ENCODE measurements at places on chromosomes 3 and 15.

DNA sequence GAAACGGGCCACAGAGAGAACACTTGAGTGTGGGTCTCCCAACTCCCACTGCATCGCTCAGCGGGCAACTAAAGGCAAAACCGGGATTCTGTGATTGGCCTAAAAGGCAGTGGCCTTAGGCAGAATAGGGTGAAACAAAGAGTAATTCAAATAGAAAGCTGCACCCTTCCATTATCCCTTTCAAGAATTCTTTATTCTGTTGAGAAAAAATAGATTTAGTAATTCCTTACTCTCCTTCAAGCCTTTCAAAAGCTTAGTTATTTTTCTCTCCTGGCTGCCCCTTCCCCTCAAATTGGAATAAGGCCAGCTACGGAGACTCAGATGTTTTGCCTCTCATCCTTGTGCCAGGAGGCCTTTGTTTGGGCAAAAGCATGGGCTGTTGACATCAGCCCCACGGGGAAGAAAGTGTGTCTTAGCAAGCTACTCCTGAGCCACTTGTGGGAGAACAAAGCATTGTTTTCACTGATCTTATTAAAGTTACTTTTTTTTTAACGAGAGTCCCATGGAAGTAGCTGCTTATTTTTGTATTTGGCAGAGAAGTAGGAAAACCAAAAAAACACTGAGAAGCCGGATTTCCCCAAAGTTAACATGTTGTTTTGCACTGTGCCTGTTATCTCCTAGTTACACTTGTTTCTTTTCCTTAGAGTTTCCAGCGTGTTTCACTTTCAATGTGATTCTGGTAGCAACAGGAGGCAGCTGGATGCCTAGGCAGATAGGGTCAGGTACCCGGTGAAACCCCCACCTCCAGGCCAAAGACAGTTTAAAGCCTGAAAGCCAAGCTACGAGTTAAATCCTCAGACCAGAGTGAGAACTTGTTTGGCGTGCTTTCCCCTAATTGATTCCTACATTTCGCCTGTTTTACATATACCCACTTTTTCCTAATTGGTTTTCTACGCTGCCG is 2.2 kb downstream of the ST6GAL1 start:
- DNase-seq: no peak

- no peak for DNase-seq
These were observed 88.7 kb upstream of the EPHB3 start for GRCh38 chr3:184472723-184473428.

- DNase-seq: no peak
These were observed 10.2 kb upstream of the PLXND1 start for GRCh38 chr3:129616713-129617112.

- DNase-seq: no peak
These were observed 18.6 kb downstream of the ZDHHC19 start for GRCh38 chr3:196192524-196193051.

DNA sequence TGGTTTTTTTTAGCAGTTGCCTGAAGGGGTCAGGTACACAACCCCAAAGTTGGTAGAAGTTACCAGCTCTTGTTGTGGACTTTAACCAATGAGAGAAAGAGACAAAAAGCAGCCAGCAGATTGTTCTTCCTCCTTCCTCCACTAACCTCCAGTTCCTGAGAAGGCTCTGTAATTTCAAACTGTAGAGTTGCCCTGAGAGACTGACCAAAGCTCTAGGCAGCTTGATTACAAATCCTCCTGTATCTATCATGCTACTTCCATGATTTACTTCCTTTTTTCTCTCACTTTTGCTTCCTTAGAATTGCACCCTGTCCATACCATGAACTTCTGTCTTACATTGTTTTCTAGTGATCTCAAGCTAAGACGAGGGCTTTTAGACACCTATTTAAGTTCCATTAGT is 29.2 kb downstream of the NSUN3 start:
- DNase-seq: no peak

DNA sequence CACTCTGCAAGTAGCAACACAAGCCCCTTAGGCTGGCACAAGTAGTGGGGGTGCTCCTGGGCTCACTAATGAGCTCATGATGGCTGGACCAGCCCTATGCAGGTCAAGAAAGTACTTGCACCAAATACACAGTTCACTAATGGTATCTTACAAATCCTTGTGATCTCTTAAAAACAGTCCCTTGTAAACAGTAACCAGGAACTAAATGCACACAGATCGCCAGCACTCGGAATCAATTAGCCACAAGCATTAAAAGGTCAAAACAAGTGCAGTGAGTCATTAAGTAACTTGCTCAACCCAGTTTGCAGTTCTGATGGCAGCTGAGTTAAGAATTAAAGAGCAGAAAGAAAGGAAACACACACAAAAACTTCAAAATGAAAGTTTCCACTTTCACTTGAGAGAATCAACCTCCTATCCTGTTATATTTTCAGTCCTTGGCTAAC is 43.2 kb downstream of the ARHGEF3 start:
- no peak for DNase-seq

DNA sequence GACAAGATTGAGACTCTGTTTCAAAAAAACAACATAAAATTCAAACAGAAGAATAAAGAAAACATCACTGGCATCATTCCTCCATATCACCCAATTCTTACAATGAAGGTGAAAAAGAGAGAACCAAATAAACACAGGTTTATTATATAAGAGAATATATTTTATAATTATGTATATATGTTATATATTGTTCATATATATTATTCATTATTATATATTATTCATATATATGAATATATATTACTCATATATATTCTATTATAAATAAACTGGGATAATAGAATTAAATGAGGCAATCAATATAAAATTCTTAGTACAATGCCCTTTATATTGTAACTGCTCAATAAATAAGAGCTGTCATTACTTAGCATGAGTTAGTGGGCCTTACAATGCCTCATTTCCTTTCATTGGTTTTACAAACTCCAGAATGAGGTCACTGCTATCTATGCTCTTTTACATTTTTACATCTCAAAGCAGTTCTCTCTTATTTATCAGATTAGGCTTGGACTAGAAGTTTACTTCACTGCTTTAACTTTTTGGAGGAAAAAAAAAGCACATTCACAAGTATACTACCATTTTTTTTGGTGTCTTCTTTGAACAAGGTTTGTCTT is 135.5 kb upstream of the TTC14 start:
- DNase-seq: no peak

- no peak for DNase-seq
These were observed 94.1 kb downstream of the SENP2 start for GRCh38 chr3:185680231-185680630.

DNA sequence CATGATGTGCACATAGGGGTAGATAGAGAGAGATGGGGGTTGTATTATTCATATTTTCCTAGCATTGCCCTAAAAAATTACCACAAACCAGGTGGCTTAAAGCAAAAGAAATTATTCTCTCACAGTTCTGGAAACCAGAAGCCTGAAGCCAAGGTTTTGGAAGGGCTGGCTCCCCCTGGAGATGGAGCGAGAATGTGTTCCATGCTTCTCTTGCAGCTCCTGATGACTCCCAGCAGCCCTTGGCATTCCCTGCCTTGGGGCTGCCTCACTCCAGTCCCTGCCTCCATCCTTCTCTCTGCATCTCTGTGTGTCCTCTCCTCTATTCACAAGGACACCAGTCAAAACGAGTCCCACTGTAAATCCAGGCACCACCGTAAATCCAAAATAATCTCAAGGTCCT is 91.5 kb upstream of the FAM174B start:
- peak; percentile 20 for DNase-seq

DNA sequence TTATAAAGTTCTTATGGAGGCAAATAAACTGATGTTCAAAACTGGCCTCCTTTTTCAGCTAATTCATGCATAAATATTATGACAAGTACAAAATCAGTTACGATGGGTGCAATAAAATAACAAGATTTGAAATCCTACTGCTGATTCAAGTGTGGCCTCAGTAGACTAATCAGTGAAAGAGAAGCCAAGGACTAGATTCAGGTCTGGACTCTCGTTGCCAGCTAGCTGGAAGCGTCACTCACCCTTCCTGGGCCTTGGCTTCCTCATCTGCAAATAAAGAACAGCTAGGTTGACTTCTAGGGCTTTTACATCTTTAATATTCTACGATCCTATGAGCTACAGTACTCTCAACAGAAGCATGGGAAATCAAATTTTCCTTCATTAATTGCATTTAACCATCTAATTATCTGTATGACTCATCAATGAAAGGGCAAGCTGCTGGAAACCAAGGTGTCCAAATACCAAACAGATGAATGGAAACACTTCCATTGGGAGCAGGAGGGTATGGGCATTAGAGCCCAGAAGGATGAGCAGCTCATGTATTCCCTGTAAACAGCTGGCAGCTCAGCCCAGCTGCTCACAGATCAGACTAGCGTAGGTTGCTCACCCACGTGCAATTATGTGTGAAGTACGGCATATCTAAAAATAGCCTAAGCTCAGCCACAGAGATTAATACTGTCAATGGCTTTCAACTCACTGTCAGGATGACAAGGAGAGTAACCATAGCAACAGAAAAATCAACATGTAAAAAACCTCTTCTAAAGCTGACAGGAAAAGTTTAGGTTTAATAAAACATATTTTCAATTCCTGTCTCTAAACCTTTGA is 294.8 kb downstream of the PLCL2 start:
- DNase-seq: no peak

DNA sequence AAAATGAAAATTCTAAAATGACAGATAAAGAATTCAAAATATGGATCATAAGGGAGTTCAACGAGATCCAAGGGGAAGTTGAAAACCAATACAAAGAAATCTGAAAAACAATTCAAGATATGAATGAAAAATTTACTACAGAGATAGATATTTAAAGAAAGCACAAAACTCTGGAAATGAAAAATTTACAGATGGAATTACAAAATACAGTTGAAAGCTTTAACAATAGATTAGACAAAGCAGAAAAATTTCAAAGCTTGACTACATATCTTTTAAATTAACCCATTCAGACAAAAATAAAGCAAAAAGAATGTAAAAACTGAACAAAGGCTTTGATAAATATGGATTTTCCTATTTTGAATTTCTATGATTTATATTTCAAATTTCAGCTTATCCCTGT is 211.1 kb downstream of the SLC9A9 start:
- no peak for DNase-seq

DNA sequence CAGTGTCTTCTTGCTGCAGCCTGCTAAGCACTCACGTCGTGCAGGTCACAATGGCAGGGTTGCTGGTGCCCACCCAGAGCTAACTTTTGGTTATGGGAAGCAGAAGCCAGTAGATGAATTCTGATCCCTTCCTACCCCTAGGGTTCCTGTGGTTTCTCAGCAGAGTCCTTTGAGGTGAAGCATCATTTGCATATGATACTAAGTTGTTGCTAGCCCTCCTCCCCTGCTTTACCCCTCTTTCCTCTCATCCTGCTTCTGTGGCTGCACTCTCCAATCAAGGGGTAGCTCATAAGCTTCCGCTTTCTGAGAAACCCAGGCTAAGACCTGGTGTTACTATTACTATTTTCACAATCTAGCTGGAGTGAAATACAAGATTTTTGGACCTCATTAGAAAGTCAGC is 22.1 kb upstream of the HEG1 start:
- no peak for DNase-seq

GRCh38 chr15:59350421-59350732 is 22.3 kb downstream of the MYO1E start:
- no peak for DNase-seq

DNA sequence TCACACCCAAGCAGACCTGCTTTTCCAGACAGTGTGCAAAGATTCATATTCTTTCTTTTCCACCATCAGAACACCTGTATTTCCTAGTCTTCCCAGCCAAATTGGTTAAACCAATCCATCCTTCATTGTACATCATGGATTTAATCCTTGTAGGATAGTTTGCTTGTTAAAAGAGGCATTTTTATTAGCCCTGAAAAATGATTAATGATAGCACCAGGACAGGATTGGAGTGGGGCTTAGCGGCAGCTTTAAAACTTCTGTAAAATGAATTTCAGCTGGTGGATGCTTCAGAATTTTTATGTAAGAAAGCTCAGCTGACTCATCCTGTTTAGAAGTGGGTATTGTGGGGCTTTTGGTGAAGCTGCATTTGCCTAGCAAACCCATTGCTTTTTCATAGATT is 36.1 kb upstream of the ARHGEF26 start:
- DNase-seq: no peak
